ENCODE measurements at places on chromosomes 4 and X. TPM values are rescaled to one million over a fixed set of nuclear protein-coding genes. Genes with fewer than 3 reads are reported as not detected.

The ELMOD2 gene
- 8.2 TPM for polyA plus RNA-seq

The MYOZ2 gene
- polyA plus RNA-seq: 872 TPM

The EMCN gene
- polyA plus RNA-seq: 14.9 TPM

The AMOT gene
- 1.1 TPM for polyA plus RNA-seq

The SPANXC gene
- not detected for polyA plus RNA-seq

The GLOD5 gene
- not detected for polyA plus RNA-seq

The DUSP9 gene
- polyA plus RNA-seq: not detected

The AMBN gene
- not detected for polyA plus RNA-seq

The CFP gene
- 1.2 TPM for polyA plus RNA-seq

The PSAPL1 gene
- polyA plus RNA-seq: not detected

The ADH1C gene
- 0.64 TPM for polyA plus RNA-seq

The GPRASP1 gene
- 4.0 TPM for polyA plus RNA-seq

The GNRHR gene
- not detected for polyA plus RNA-seq

The HELT gene
- polyA plus RNA-seq: not detected

The TSPAN7 gene
- polyA plus RNA-seq: 20.2 TPM

The FAM184B gene
- not detected for polyA plus RNA-seq

The GPR101 gene
- polyA plus RNA-seq: not detected

The SGMS2 gene
- 2.6 TPM for polyA plus RNA-seq

The TIGD2 gene
- polyA plus RNA-seq: 1.1 TPM

The TXK gene
- polyA plus RNA-seq: 0.19 TPM

The UGT2B15 gene
- polyA plus RNA-seq: not detected
